Central memory CD8-positive, alpha-beta T cell (primary cell): ENCODE measurements at places on chromosomes 12 and 14.

- DNase-seq, result no peak
Measured at GRCh38 chr14:47919997-47920396, 244.6 kb upstream of the MDGA2 start.

- no peak for DNase-seq
Measured at GRCh38 chr14:58272588-58273372, 25.6 kb upstream of the ARID4A start.

- DNase-seq, result no peak
Measured at GRCh38 chr12:6987956-6988553, 17.3 kb downstream of the EMG1 start.

DNA sequence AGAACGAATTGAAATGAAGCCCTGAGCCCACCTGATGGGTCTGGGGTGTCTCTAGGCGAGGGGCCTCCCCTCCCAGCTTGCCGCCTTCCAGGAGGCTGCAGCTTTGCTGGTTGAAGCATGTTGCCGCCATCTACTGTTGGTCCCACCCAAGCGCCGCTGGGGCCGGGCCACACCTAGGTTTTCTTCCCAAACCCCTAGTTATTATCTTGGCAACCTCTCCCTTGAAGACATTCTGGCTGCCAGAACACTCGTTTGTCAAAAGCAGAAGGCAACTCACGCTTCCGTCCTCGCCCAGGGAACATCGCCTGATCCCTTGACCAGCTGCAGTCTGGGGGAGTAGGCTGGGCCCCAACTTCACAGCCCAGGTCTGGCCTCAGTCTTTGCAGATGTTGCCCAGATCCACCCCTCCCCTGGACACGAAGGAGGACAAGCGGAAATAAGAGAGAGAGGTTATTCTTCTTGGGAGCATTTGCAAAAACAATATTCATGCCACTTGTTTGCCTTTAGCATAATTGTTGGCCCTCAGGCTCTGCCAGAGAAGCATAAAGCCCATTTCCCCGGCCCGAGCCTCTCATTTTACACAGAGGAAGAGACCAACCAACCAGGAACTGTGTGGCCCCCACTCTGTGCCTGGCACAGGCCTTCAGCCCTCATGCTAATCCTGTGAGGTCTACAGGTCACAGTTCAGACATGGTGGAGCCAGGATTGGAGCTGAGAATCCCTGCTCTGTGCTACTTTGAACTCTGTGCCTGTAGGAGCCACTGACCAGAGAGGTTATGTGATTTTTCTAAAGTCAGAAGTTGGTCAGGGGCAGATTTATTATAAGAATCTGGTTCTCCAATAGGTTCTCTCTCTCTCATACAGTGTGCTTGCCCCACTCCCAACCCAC, 6.8 kb downstream of the EMP1 start:
- DNase-seq, result no peak

- no peak for DNase-seq
Measured at GRCh38 chr12:85280165-85280983, at the start of gene ALX1. TSS of gene ALX1 (plus strand) at chr12:85280220. CDS start at chr12:85280262, 42 bp downstream.

DNA sequence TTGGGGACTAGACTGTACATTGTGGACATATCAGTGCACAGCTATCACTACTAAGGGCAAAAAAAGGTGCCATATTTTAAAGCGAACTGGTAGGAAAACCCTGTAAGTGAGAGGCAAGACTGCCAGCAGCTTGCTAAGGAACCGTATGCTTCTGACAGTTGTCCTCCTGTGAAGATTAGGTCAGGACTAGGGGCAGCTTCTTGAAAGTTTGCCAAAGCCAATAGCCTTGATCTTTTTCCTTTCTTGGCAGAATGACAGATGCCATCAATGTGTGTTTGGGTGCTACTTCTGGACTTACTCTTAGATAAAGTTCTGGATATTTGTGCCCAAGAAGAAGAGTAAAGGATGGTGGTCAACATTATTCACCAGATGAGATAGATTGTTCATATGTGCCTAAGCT, 7.4 kb downstream of the DAAM1 start:
- DNase-seq, result no peak

GRCh38 chr12:26455936-26456574, 260.7 kb downstream of the SSPN start:
- DNase-seq, result no peak

DNA sequence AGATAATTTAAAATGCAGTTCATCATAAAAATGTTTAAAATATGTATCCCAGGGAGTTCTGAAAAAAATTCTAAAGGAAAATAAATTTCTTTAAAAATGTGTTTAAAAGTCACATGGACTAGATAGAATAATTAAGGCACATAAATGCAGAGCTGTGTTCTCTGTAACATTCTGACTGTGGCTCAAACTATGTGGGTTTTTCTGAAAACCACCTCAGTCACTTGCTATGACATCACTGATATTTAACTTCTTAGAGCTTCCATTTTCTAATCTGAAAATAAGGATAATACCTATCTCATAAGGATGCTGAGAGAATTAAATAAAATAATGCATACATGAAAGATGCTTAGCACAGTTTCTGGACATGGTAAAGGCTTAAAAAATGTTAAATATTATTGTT, 107.3 kb downstream of the SLC41A2 start:
- DNase-seq, result no peak

- DNase-seq, result no peak
Measured at GRCh38 chr14:51396222-51396815, 156.3 kb downstream of the TMX1 start.

DNA sequence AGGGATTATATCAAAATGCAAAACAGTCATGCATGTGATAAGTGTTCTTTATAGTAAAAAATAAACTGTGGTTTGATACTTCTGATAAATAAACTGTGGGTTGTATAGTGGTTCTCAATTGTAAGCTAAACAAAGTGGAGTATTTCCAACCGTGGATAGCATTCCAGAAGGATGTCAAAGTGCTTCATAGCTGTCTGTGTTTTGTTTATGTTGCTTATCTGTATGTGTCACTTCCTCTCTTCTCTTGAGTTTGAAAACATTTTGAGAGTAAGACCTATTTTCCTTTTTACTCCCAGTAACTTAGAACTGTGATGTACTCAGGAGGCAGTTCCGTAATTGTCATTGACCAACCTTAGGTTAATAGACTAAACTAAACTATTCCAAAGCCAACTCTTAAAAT, 415.8 kb downstream of the TMTC2 start:
- no peak for DNase-seq

GRCh38 chr14:95557832-95558231, 23.0 kb downstream of the GLRX5 start:
- DNase-seq, result no peak

- no peak for DNase-seq
Measured at GRCh38 chr14:30875788-30876053, 1.4 kb downstream of the COCH start.

- no peak for DNase-seq
Measured at GRCh38 chr14:95681153-95681552, 5.1 kb upstream of the TCL1B start.

DNA sequence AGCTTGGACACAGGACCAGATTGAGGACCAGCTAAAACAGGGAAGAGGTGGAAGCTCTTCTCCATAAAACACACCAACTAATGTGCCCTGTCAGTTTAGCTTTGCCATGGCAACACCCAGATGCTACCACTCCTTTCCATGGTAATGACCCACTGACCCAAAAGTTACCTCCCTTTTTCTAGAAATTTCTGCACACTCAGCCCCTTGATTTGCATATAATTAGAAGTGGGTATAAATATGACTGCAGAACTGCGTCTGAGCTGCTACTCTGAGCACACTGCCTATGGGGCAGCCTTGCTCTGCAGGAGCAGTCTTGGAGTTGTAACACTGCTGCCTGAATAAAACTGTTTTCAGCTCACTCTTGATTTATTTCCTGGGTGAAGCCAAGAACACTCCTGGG, 3.2 kb upstream of the TDG start:
- no peak for DNase-seq

GRCh38 chr14:64763801-64764621, 59.8 kb downstream of the PLEKHG3 start:
- no peak for DNase-seq

GRCh38 chr12:41362510-41362909, 174.4 kb downstream of the PDZRN4 start:
- no peak for DNase-seq

GRCh38 chr12:52496590-52497071, 3.6 kb upstream of the KRT6A start:
- no peak for DNase-seq

DNA sequence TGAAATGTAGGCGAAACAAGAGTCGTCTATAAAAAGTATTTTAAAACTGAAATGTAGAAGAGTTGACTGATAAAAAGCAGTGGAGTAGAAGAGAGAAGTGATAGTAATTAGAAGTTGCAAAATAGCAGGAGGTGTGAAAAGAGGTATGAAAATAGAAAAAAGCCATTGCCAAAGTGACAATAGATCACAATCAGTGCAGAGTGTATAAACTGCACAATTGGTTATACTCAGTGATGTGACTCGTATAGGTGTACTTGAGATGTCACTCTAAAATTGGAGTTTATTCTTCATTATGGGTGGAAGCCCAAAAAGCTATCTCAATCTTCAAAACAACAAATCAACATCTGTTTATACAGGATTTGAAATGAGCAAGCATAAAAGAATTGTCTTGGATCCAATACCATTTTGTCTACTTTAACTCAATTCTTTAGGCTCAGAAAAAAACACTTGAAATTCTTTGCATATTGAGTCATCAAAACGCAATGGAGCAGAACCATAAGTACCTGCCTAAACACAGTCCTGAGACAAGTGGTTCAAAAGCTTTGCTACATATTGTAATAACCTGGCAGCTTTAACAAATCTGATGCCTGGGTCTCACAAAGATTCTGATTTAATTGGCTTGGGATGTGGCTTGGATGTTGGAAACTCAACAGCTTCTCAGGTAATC, 8.8 kb downstream of the IKBIP start:
- no peak for DNase-seq

- no peak for DNase-seq
Measured at GRCh38 chr12:13135371-13136178, 32.1 kb upstream of the GSG1 start.

- DNase-seq, result no peak
Measured at GRCh38 chr14:69547701-69548348, 26.8 kb downstream of the CCDC177 start.

DNA sequence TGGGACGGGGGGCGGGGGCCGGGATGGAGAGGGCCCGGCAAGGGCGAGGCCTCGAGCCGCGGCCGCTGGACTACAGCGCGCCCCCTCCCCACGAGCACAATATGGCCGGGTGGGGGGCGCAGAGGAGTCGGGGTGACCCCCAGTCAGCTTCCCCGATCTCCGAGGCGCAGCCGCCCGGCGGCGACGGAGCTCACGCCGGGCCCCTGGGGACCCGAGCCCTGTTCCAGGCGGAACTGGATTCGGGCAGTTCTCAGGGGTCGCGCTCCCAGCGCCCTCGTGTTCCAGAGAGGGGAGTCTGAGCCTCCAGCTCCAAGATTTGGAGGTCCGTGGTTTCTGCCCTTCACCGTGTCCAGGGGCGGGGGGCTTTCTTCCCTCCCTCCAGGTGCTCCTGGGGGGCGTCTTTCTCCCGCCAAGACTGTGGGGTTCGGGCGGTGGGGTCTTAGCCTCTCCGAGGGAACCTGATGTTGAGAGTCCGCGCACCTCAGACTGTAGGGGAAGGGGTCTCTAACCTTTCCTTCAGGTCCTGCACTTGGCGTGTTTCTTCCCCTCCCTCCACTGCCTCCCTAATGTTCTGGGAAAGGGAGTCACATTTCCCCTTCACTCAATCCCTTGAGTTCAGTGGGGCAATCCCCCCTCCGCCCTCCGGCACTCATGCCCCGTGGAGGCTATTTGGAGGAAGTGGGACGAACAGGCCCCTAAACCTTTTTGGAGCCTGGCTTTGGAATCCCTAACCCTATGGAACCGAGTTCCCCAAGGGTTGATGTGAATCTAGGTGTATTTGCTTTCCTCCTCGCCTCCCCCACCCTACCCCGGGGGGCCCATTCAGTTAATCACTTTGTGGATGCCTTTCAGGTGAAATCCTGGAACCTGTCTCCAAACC, 584 bp downstream of the ACVR1B start:
- no peak for DNase-seq

DNA sequence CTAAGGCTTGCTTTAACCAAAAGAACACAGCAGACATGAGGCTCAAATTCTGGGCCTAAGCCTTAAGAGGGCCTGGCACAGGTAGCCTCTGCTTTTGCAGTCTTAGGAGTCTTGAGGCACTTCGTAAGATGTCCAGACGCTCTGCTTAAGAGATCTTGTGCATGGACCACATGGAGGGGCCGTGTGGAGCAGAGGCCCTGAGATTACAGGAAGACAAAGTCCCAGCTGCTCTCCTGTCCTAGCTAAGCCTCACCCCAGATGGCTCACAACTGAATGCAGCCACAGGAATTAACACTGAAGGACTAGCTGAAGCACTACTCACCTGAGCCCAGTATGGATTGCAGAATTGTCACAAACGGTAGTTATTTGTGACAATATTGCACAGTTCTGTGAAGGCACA, 446.0 kb downstream of the PDZRN4 start:
- DNase-seq, result no peak

DNA sequence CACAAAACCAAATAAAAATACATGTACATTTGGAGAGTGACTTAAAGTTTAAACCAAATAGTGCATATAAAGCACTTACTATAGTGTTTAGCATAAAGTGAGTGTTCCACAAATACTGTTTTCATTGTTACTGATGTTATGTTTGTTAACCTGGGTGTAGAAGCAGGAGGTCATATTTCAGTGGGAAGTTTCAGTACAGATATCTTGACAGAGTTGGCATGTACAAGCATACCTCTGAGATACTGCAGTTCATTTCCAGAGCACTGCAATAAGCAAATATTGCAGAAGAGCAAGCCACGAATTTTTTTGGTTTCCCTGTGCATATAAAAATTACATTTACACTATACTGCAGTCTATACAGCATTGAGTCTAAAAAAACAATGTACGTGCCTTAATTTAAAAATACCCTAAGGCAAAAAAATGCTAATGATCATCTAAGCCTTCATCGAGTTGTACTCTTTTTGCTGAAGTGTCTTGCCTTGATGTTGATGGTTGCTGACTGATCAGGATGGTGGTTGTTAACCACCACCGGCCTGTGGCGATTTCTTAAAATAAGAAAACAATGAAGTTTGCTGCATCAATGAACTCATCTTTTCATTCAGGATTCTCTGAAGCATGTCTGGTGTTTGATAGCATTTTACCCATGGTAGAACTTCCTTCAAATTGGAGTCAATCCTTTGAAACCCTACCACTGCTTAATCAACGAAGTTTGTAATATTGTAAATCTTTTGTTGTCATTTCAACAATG, 361.1 kb upstream of the RPL10L start:
- no peak for DNase-seq

- no peak for DNase-seq
Measured at GRCh38 chr12:123278101-123278627, 6.5 kb upstream of the CDK2AP1 start.

- no peak for DNase-seq
Measured at GRCh38 chr12:32273063-32273522, 126.3 kb upstream of the FGD4 start.

- DNase-seq, result no peak
Measured at GRCh38 chr12:123058481-123058880, 78.0 kb downstream of the ARL6IP4 start.
